Effector CD8-positive, alpha-beta T cell (primary cell): ENCODE measurements at places on chromosomes 5 and 9.

DNA sequence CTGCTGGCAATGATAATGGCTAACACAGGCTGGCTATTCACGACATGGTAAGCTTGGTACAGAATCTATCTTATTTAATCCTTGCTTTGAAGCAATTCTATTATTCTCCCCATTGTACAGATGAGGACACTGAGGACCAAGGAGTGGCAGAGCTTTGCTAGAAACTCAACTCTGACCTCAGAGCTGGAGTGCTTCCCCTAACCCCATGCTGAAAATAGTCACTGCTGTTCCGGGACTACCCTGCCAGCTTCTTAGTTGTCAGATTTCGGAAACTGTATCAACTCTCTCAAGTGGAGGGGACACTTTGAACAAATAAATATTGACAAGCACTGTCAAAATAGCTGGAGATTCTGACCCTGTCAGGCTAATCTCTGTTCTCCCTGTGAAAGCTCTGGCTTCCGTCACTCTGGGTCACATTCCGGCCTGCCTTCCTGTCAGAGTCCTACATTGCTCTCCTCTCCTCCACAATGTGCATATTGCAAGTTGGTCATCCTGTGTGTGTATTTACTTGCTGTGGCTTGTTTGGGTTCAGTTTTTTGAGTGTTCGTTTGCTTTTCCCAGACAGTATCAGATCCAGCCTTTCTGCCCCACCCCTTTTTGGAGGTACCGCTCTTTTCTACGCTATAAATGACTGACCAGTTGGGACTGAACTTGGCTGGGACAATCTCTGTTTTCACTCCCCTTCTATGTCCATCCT, 134.3 kb upstream of the MAP1B start:
- DNase-seq = no peak

DNA sequence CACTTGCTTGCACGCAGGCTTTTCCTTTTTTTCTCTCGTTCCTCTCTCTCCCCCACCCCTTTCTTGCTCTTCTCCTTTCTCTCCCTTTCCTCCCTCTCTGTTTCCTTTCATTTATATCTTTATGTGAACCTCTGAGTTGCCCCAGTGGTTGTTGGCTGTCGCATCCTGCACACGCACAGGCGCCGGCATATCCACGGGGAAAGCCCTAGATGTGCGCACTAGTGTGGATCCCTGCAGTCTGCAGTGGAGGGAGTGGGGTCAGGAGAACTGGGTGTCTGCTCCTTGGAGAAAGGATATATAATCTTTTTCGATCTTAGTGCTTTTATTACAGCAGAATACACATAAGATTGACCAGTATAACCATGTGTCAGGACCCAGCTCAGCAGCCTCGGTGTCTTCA, 223.5 kb downstream of the FANCC start:
- no peak for DNase-seq

DNA sequence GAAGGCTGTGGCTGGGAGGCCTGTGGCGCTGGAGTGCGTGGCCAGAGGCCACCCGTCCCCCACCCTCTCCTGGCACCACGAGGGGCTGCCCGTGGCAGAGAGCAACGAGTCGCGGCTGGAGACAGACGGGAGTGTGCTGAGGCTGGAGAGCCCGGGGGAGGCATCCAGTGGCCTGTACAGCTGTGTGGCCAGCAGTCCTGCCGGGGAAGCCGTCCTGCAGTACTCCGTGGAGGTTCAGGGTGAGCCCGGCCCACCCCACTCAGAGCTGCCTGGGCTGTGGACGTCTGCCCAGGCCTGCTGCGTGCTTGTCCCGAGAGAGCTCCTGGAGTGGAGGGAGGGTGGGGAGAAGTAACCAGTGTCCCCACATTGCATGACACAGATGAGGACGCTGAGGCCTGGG, 89.2 kb downstream of the HMCN2 start:
- no peak for DNase-seq

- DNase-seq = no peak
Observed at GRCh38 chr5:78979117-78979742, 5.9 kb downstream of the ARSB start.

GRCh38 chr5:147176422-147176821, 58.4 kb upstream of the STK32A start:
- no peak for DNase-seq

- no peak for DNase-seq
Observed at GRCh38 chr5:126535856-126536545, 59.0 kb downstream of the ALDH7A1 start.
